ENCODE measurements at places on chromosomes 2 and 18.
A peak's percentile ranks its signal among the peaks of the same experiment; 100 is the strongest.

- DNase-seq: no peak
Measured at GRCh38 chr18:78571063-78571785, 408.4 kb upstream of the SALL3 start.

DNA sequence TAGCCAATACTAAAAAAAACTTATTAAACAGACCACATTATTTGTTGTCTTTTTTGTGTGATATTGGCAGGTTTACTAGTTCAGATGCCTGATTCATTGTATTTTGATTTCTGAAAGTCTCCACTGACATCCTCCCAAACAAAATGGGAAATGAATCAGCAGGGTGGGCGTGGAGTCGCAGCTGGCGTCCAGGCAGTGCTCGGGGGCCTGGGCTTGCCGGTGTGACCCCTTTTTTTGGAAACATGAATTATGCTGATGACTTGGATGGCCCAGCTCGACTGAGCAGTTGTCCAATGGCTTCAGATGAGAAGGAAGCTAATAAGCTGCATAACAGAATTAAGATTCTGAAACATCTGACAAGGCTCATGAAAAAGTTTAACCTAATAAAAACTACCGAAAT, 1.7 kb upstream of the KCNG2 start:
- DNase-seq: no peak

GRCh38 chr18:1019191-1019590, 114.5 kb downstream of the ADCYAP1 start:
- no peak for DNase-seq

DNA sequence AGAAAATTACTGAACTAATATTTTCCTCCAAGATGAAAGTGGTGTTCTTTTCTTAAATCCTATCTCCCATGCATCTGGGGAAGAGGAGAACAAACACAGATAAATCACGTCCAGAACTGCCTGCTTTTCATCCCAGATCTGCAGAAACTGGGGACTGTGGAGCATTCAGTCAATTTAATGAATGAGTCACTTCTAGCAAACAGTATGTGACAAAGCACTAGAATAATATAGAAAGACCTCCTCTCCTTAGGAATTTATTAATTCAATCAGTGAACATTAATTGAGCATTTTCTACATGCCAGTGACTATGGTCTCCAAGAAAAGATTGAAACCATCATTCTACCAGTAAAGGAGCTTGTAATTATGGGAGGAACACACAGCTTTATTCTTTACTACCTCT, 693.4 kb upstream of the ID2 start:
- no peak for DNase-seq

GRCh38 chr2:84841577-84841976, 39.3 kb downstream of the TRABD2A start:
- DNase-seq: no peak

- no peak for DNase-seq
Measured at GRCh38 chr18:33751613-33752221, 173.7 kb downstream of the ASXL3 start.

- no peak for DNase-seq
Measured at GRCh38 chr2:16254356-16254965, 314.1 kb downstream of the MYCN start.

- peak; percentile 31 for DNase-seq
Measured at GRCh38 chr2:161415034-161415986, 787 bp upstream of the TBR1 start.

GRCh38 chr2:19505-19904, 26.8 kb downstream of the FAM110C start:
- DNase-seq: no peak

DNA sequence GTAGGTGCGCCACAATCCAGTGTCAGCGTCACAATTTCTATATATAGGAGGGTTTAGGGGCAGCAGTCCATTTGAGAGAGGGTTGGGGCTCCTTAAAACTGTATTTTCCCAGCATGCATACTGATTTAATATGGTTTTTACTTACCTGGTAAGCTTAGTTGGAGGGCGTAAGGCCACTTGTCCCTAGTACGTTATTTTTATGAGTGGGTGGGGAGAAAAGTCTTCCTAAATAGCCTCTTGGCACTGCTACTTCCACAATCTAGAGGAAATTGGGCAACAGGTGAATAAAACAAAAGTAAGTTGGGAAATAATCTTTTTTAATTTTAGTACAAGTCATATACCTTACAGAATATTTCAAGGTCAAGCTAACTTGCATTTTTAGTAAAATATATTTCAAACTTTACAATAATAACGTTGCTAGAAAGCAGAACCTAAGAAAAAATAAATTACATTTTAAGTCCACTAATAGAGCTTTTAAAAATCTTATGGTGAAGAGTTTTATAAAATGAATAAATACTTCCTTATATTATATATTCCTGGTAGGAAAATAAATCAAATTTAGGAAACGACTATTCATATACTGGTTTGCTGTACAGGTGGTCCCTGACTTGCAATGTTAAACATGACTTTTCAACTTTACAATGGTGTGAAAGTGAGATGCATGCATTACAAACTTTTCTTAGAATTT, 20.9 kb downstream of the DHRS9 start:
- no peak for DNase-seq

GRCh38 chr2:229201521-229201920, 69.6 kb downstream of the PID1 start:
- DNase-seq: no peak

- no peak for DNase-seq
Measured at GRCh38 chr2:46849046-46849715, 66.4 kb downstream of the MCFD2 start.

DNA sequence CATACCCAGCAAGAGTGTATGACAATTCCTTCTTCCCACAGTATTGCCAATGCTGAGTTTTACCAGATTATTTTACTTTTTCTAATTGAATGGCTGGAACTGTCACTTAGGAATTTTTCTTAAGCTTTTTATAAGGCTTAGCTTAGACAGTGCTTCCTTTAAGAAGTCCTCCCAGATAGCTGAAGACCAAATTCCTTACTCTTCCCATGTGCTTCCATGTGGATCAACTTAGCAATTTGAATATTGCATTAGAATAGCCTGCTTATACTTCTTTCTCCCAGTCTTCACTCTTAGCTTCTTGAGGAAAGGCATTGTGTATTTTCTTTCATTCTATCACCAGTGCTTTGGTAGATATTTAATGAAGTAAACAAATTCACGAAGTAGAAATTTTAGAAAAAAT, 1144.4 kb downstream of the LRP1B start:
- no peak for DNase-seq

- no peak for DNase-seq
Measured at GRCh38 chr2:7725171-7725849, 808.1 kb downstream of the RNF144A start.

GRCh38 chr2:148218326-148219075, 197.6 kb downstream of the MBD5 start:
- no peak for DNase-seq

DNA sequence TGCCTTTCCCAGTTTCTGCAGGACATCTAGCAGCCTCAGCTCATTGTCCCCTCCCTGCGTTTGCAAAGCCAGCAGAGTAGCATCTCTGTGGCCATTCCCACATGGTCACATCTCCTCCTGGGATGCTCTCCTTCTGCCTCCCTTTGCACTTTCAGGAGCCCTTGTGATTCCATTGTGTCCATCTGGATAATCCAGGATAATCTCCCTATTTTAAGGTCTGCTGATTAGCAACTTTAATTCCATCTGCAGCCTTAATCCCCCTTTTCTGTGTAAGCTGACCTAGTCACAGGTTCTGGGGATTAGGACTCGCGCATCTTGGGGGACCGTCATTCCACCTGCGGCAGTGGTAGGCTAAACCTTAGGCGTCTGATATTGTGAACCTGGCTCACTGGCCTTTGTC, 70.7 kb downstream of the NEDD4L start:
- DNase-seq: no peak

DNA sequence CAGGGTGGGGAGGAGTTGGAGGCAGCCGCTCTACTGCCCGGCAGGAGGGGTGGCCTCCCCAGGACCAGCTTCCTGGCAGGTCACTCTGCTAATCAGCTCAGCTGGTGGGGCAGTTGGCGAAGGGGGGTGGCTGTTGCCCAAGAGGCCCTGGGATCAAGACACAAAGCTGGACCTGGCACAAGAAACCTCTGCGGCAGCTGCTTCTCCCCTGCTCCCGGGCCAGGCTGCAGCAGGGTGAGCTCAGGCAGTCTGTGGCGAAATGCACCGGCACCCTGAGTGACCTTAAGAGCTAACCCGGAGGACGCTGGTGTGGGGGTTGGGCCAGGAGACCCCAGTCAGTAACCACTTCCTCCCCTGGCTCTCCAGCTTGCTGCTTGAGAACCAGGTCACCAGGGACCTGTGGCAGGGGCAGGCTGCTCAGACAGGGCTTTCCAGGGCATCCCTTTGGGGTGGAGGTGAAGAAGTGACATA, 31.1 kb downstream of the TOGARAM2 start:
- no peak for DNase-seq

- no peak for DNase-seq
Measured at GRCh38 chr2:130790312-130790711, 35.0 kb downstream of the AMER3 start.

DNA sequence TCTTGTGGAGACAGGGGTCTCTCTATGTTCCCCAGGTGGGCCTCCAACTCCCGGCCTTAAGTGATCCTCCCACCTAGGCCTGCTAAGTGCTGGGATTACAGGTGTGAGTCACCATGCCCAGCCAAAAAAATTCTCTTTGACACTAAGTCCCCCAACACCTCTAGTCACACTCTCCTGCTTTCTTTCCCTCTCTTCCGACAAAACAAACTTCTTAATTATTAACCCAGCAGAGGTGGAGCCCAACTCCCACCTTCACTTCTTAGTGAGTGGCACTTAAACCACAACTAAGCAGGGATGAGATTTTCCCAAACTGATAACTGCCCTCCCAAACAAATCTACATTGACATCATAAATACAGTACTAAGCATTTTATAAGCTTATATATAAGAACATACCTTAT, 60.5 kb upstream of the PMAIP1 start:
- no peak for DNase-seq

GRCh38 chr18:13379930-13380690, 161.6 kb downstream of the LDLRAD4 start:
- DNase-seq: no peak

DNA sequence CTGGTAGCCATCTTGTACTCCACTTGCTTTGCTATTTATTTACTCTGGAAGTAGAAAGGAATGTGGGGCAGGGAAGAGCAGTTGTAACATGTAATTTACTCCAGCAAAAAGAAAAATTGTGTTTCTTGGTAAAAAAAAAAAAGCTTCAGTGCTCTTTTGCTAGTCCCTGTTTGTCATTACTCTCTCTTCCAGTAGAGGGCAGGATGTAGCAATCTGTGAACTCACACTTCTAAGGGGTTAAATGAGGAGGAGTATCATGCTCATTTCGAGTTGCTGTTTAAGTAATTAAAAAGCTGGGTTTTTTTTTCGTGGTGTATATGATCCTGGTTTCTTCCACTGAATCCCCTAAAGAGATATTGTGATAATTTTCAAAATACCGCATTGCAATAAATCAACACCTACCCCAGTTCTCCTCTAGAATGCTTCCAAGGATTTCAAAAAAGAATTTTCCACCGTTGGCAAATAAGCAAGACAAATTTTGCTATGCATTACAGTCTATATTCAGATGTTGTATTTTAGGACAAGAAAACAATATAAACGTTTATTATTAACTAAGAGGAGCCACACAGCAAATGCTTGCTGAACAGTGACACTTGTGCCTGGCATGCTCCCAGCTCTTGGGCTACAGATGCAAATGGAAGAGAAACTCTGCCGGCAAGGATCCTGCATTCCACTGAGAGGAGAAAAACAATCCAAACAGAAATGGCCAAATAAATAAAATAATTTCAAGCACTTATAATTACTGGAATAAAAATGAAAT, 261.6 kb downstream of the ASXL3 start:
- DNase-seq: no peak

- no peak for DNase-seq
Measured at GRCh38 chr2:99806758-99807157, 316.9 kb upstream of the REV1 start.

DNA sequence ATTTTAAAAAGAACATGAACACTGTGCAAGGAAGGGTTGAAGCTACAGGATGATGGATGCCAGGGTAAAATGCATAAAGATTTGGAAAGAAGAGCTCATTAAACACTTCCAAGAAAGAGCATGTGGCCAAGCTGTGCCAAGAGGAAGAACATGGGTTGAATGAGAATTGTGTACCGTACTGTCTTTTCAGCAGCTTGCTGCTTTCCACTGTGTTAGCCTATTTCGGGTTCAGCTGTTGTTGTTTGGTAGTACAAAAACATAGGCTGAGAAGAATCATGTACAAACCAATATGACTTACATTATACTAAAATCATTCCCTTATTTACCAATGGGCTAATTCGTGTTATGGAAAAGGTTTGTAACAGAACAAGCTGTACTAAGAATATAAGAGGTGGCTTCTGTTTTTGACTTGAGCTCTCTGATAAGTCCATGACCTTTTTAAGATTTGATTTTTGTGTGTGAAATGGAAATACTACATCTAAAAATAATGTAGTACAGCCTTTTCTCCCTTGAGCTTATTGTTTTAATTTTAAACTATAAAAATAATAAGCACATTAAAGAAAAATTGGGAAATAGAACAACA, 188.3 kb upstream of the STON1 start:
- DNase-seq: no peak

DNA sequence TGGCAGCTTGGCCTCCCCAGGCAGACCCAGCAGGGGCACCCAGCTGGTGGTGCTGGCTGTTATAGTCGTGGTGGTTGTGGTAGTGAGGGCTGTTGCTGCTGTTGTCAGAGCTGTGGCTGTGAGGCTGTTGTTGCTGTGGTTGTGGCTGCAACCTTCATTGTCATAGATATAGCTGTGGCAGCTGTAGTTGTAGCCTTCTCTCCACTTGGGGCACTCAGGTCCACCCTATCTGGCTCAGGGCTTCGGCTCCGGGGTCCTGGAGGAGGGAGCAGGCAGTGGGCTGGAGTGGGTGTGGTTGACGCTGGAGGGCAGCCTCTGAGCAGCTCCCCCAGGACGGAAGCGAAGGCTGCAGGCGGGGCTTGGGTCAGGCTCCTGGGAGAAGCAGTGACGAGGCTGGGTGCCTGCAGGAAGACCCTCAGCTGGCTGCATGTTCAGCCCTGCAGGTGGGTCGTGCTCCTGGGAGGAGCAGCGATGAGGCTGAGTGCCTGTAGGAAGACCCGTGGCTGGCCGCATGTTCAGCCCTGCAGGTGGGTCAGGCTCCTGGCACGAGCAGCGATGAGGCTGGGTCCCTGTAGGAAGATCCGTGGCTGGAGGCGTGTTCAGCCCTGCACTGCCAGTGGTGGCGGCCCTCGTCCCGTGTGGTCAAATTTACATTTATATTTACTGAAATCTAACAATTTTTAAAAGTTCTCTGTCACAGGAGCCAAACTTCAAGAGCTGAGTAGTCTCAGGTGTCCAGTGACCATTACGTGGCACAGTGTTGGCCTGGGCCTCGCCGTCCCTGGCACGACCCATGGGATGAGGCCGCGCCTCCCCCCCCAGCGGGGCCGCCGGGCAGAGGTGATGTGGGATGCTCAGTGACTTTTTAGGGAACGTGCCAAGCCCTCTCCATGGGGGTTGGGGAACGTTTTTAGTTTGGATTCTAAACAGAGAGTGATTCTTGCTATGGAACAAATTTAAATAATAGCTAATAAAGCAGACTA, 79.2 kb upstream of the PXDN start:
- peak; percentile 65 for DNase-seq

- peak; percentile 13 for DNase-seq
Measured at GRCh38 chr2:176852667-176853066, 359.9 kb upstream of the HNRNPA3 start.

GRCh38 chr18:79111483-79111882, 42.3 kb downstream of the ATP9B start:
- DNase-seq: no peak
